CMK (cell line): ENCODE measurements at places on chromosomes 1 and 21.

GRCh38 chr1:45753248-45754037 lies 3.0 kb upstream of the IPP start:
- no peak for DNase-seq

DNA sequence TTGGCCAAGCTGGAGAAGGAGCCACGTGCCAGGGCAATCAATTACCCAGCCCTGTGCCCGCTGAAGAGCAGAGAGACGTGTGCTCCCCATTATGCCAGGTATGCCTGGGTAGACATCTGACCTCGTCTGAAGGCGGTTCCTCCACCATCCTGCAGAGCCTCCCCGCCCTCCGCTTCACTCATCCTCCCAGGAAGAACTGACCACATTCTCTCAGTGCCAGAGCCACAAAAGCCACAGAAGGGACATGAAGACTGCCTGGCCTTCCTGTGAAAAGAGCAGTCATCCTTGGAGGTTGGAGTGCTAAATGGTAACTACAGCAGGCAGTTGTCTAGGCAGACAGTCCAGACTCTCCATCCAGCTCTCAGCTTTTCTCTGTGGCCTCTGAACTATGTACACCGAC lies 12.0 kb downstream of the SYT2 start:
- peak; percentile 7 for DNase-seq

GRCh38 chr1:10979483-10979920 lies 33.0 kb upstream of the TARDBP start:
- DNase-seq = no peak

- DNase-seq = no peak
Measured at GRCh38 chr1:93666613-93667384, 14.8 kb downstream of the BCAR3 start.

GRCh38 chr1:67787746-67788145 lies 45.5 kb downstream of the GNG12 start:
- DNase-seq = no peak
